ENCODE measurements at places on chromosomes 6 and 20.

GRCh38 chr20:24937579-24937978, 11.5 kb upstream of the CST7 start:
- no peak for DNase-seq

GRCh38 chr20:22578221-22579118, 5.9 kb downstream of the FOXA2 start:
- DNase-seq, result no peak

GRCh38 chr6:165664559-165665383, 1.7 kb upstream of the PDE10A start:
- DNase-seq, result no peak

DNA sequence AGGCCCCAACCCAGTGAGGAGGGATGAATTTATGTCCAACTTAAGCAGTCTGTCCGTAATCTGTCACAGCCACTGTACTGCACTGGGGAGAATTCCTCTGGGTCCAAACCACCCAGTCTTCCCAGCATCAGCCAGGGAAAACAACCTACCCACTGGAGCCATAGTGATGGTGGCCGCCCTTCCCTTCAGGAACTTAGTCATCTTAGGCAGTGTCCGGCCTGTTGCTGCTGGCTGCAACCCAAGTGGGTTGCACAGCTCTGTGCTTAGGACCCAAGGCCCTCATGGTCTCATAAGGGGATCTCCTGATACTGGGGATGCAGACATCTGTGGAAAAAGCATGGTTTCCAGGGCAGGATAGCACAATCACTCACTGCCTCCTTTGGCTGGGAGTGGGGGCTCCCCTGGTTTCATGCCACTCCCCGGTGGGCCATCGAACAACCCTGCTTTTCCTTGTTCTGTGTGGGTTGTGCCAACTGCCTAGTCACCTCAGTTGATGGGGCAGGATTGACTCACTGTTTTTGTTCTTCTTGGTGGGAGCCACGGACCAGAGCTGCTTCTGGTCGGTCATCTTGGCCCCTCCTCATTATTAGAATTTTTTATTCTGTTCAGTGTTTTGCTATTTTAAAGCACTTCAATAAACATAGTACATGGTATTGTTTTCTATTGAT, 591.9 kb downstream of the DOK5 start:
- no peak for DNase-seq

- DNase-seq, result no peak
These were observed 91.8 kb upstream of the PMEPA1 start for GRCh38 chr20:57801581-57801980.

DNA sequence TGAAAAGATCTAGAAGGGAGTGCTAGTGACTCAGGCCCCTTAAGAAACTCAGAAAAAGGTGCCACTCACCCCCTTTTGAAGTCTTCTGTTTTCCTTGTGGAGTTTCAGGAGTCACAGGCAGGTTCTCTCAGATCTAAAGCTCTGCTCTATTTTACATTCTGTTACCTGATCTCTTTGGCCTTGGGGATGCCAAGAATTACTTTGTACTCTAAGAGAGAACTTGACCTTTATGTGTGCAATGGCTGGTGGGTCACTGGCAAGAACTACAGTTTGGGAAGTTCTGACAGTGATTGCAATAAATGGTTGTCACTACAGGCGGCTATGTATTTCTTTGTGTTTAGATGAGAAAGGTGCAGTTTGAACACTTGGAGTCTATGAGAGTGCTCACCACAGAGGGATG, 24.2 kb upstream of the ENPP4 start:
- DNase-seq, result no peak

DNA sequence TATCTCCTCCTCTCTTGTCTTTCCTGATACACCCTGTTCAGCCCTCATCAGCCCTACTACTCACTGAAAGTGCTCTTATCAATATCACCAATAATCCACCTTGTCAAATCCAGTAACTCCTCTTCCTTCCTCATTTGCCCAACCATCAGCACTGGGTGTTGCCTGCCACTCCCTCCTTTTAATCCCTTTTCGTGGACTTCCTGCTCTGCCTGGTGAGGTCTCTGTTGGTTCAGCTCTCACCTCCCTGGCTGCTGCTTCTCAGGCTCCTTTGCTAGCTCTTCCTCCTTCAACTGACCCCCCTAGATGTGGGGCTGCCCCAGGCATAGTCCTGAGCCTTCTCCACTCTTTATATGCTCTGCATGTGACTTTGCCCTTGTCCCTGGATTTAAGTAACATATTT, 92.5 kb downstream of the PREP start:
- no peak for DNase-seq

DNA sequence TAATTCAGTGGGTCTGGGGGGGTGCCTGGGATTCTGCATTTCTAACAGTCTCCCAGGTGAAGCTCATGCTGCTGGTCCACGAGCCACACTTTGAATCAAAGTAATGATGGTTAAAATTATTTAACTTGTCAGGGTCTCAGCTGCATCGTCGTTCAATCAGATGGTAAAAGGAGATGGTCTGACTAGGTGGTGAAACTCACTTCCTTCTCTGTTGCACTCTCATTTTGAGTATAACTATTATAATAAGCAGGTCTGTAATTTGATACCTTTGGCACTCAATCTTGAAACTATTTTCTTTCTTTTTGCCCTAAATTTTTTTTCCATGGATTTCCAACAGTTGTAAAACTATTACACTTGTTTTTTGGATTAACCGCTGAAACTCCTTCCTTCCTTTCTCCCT, 292.5 kb downstream of the FARS2 start:
- DNase-seq, result no peak

DNA sequence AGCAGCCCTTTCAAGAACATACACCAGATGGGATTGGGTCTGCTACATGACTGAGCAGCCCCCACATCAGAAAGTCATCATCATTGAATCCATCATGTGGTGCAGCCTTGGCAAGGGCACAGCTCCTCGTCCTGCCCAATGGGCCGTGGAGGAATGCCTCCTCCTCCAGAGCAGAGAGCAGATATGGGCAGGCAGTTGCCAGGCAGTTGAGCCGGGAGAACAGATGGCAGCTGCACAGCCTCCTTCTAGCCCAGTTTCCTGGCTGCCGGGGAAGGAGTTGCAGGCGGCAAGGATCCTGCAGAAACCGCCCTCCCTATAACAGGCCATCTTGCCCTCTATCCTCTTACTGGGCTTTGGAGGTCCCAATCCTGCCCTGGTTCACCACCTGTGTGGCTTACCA, 11.9 kb upstream of the ZFAND3 start:
- DNase-seq, result no peak

GRCh38 chr20:13638162-13638495, 603 bp downstream of the TASP1 start:
- no peak for DNase-seq

DNA sequence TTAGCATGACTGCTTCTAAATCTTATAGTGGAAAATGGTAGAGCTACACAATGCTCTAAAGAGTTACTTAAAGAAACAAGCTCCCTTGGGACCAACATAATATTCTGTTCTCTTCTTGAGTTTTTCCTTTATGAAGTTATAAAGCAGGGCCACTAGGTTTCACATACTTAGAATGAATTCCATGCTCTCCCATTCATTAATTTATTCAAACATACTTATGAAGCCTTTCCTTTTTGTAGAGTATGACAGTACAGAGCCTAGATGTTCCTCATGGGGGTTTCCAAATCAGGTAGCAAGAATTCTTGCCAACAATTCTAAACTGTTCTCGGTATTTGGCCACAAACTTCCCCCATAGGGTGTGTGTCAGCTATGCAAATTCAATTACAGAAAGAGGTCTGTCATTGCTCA, 20.6 kb upstream of the FABP7 start:
- no peak for DNase-seq

- DNase-seq, result no peak
These were observed 303.9 kb upstream of the DEFB112 start for GRCh38 chr6:50353603-50354002.

- no peak for DNase-seq
These were observed 153.6 kb downstream of the CD83 start for GRCh38 chr6:14270925-14271788.

DNA sequence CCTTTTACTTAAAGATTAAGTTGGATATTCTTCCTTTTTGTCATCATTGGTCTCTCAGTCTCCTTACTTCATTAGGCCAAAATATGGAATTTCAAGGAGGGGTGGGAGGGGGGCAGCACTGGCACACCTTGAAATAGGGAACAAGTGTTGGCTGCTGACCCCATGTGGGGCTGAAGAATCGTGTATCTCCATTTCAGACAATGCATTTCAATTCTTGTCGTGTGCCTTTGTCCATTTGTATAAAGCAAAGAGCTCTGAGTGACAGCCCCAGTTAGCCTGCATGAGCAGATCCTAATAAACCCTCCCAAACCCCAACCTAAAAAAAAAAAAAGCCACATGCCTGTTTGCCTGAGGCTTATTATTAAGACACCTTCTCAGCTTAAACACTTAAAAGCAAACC, 1.0 kb upstream of the TFAP2D start:
- DNase-seq, result no peak

DNA sequence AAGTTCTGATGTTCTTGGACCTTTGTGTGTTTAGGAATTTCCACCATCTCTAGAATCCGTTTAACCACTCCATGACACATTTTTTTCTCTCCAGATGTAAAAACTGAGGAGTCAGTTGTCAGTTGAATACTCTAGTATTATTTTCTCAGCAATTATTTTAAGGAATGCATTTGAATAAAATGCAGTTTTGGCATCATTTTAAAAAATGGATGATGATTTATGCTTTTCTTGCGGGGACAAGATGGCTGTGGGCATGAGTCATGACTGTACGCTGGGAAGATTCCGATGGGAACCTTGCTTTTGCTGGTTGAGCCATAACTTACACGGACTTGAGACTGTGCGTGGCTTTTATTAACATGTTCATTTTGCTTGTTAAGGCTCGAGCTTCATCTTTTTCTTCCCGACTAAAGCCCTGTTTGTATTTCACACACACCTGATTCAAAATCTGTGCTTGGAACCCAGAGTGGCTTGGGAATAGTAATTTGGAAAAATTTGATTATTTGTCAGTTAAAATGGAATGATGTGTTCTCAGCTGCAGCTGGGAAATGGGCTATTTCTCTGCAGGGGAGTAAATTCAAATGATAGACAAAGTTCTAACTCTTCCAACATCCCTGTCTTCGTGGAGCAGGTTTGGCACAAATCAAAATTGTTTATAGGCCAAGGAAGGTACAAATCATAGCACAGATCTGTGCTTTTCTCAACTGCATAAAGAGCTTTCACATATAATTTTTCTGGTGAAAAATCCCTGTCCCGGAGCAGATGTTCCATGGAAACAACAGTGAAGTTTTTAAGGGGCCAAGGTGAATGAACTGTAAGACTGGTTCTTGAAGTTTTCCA, 470.5 kb upstream of the JAG1 start:
- no peak for DNase-seq

DNA sequence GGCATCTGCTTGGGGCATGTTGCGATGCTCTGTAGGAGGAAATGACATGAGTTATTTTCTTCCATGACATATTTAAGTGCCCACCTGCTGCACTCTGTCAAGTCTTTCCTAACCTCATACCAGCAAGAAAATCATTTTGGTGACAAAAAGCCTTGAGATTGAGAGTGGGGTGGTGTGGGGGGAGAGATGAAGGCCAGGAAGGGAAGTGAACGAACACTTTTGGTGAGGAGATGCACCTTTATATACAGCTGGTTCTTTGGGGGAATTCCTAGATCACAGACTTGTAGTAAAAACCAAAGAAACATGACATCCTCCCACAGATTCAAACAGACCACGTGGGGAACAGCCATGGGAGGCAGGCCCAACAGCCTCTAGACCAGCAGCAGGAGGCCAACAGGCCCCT, 26.1 kb downstream of the NCOA5 start:
- DNase-seq, result no peak

DNA sequence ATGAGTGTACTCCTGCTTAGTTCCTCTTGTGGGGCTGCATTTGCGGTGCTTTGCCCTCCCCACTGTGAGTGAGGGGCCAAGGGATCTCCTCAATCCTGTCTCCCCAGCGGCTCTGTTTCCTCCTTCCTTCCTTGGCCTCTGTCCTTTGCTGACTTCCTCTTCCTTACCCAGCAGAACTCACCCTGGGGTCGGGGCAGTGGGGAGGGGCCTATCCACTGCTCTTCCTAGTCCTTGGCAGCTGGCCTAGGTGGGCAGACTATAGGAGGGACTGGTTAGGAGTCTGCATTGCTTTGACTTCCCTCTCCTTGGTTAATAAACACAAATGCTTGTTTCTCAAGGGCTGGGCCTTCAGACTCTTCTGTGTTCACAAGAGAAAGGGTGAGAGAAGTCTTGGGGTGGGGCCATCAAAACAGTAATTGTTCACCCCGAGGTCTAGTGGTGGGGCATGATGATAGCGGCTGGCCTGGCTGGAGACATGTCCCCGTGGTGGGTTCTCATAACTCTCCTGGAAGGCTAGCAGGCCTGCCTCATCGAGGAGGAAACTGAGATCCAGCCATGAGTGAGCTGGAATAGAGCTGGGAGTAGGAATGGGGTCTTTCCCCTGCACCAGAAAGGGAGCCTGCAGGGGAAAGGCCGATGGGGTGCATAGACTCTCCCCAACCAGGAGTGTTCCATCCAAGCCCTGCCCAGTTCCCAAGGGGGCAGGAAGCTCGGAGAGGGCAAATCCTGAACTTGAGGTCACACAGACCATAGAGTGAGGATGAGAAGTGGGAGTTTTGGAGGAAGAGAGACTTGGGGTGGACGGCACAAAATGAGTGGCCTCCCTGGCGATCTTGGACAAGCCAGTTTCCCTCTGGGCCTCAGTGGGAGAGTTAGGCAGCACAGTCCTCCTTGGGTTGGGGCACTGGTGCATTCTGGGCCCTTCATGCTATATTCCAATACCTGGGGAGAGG, 12.7 kb downstream of the FAM110A start:
- no peak for DNase-seq

GRCh38 chr6:22590423-22590822, 21.1 kb downstream of the HDGFL1 start:
- DNase-seq, result no peak

DNA sequence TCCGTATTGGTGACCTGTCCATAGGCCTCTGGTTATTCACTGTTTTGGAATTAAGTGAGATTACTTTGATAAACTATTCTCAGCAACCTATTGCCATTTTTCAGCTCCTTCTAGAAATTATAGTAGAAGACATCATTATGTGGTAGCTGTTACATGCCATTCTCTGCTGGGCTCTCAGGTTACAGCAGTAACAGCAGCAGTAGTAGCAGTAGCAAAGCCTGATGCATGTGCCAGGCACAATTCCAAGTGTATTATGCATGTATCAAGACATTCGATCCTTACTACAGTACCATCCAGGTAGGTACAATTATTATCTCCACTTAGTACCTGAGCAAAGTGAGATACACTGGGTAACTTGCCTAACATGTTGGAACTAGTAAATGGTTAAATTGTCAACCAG, 74.3 kb downstream of the RPS12 start:
- DNase-seq, result no peak

- no peak for DNase-seq
These were observed 10.4 kb downstream of the SRC start for GRCh38 chr20:37356387-37356786.

DNA sequence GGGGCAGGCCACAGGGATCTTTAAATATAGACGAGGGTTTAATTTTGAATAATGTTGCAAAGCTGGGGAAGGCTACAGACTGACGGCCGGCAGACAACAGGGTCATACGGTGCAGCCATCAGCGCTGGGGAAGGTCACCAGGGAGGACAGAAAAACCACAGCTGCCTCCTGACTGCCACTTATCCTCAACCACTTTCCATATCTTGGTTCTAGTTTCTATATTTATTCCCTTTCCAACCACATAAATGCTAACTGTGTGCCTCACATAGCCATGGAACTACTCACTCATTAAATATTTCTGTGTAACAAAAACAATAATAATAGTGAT, 85.7 kb upstream of the AGPAT4 start:
- DNase-seq, result no peak

Measured in T-helper 9 cell (primary cell).